ENCODE measurements at places on chromosomes 12 and 14.

DNA sequence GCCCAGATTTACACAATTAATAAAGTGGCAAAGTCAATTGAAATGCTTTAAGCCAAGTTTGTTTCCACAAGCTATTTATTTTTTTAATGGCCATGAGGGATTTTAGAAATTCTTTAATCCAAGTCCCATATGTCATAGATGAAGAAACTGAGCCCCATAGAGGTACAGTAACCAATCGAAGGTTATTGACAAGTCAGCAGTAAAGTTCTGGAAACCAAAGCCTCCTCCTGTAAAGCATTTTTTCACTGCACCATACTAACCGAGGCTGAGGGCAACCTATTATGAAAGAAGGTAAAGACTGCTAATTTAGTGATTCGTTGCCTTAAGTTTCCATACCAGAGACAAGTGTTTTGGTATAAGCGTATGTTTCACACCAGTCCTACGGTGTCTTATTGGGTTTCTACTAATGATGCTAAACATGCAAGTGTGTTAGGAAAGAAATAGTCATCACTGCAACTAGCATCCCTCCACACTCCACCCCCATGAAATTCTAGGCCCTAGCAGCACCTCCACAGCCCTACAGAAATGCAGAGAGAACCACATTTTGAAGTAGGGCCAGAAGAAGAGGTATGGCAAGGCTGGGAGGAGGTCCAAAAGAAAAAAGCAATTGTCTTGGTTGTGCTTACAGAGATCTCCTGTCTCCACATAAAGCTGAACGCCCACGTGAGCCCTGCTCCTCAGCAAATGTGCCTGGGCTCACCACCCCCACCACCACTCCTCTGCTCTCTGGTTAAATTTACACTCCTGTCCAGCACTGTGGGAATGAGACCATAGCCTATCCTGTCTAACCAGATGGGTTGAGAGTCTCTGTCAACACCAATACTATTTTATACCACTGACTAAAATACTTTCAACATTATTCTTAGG lies 271.1 kb upstream of the G2E3 start:
- H3K4me3 ChIP-seq = no peak overlapping the region
- H3K27ac ChIP-seq = no peak overlapping the region
- no peaks in the 10 kb centered on the region for H3K4me1 ChIP-seq
- DNase-seq = no peak
- no peaks in the 10 kb centered on the region for H3K36me3 ChIP-seq
- no peaks in the 10 kb centered on the region for H3K27me3 ChIP-seq

DNA sequence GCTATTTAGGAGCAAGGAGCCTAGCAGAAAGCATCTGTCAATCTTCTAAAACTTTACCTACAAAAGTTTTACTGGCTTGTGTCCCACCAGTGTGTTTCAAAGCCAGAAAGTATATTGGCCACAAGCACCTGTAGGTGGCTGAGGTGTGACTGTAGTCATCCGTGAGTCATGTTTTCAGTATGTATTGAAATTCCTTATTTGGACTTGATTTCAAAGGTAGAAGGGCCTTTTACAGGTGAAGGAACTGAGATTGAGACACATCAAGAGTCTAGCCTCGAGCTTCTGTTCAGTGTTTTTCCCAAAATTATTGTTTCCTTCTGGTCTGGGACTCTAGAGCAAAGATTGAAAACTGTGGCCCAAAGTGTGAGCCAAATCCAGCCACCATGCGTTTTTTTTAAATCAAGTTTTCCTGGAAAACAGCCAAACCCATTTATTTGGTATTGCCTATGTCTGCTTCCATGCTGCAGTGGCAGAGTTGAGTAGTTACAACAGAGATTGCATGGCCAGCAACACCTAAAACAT lies 195.3 kb upstream of the BCL2L14 start:
- peaks cover 41% of the 10 kb centered on the region for H3K4me1 ChIP-seq
- no peaks in the 10 kb centered on the region for H3K27me3 ChIP-seq
- DNase-seq = no peak
- H3K4me3 ChIP-seq = no peak overlapping the region
- H3K36me3 ChIP-seq = peaks cover 11% of the 10 kb centered on the region

DNA sequence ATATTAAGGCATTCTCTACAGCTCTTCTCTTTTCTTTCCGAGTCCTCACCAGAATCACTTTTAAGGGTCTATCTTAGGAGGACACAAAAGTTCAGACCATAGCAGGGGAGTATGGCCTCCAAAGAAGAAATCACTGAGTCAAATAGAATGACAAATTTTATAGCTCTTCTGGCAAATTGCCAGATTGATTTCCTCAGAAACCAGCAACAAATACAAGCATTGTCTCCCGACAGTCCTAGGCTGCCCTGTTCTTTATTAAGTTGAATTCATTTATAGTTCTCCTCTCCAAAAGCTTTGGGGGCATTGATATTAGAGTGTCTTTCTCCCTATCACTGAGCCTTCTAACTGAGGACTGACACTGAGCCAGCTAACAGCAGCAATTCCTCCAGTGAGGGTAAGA lies 156.4 kb upstream of the FRMD6 start:
- no peaks in the 10 kb centered on the region for H3K4me1 ChIP-seq
- no peaks in the 10 kb centered on the region for H3K27me3 ChIP-seq
- H3K4me3 ChIP-seq = no peak overlapping the region
- no peak overlapping the region for H3K27ac ChIP-seq
- no peaks in the 10 kb centered on the region for H3K36me3 ChIP-seq

DNA sequence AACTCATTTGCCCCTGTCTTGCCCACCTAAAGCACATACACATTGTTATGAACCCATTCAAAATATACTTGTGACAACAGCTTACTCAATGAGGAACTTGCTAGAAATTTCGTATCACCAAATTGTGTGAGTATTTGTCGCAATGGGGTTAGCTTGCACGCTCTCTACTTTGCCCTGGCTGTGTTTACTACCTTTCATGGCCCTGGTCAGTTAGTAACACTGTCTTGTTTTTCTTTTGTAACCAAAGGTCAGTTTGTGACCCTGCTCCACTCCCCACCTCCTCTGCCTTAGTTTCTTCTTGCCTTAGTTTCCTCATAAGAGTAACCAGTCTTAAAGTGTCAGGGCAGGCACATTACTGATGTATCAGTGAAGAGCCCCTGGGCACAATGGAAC lies 205.8 kb upstream of the EEA1 start:
- peaks cover 9% of the 10 kb centered on the region for H3K4me1 ChIP-seq
- no peaks in the 10 kb centered on the region for H3K36me3 ChIP-seq
- no peak overlapping the region for H3K27ac ChIP-seq
- no peak for DNase-seq

DNA sequence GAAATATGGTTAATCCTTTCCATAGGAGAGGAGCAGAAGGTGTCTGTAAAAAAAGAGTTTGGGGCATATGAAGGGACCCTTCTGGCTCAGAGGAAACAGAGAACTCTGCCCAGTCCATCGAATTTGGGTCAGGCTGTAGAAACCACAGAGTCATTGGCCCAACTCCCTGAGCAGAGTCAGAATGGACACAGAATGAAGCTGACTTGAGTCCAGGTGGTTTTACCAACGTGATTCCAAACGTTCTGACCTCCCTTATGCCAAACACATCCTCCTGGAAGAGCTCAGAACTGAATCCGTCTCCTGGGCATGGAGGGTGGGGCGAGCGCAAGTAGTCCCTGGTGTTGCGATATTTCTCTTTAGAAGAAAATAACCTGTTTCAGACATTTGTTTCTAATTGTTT lies 138.8 kb downstream of the DAD1 start:
- H3K4me1 ChIP-seq = no peaks in the 10 kb centered on the region
- H3K27me3 ChIP-seq = no peaks in the 10 kb centered on the region

DNA sequence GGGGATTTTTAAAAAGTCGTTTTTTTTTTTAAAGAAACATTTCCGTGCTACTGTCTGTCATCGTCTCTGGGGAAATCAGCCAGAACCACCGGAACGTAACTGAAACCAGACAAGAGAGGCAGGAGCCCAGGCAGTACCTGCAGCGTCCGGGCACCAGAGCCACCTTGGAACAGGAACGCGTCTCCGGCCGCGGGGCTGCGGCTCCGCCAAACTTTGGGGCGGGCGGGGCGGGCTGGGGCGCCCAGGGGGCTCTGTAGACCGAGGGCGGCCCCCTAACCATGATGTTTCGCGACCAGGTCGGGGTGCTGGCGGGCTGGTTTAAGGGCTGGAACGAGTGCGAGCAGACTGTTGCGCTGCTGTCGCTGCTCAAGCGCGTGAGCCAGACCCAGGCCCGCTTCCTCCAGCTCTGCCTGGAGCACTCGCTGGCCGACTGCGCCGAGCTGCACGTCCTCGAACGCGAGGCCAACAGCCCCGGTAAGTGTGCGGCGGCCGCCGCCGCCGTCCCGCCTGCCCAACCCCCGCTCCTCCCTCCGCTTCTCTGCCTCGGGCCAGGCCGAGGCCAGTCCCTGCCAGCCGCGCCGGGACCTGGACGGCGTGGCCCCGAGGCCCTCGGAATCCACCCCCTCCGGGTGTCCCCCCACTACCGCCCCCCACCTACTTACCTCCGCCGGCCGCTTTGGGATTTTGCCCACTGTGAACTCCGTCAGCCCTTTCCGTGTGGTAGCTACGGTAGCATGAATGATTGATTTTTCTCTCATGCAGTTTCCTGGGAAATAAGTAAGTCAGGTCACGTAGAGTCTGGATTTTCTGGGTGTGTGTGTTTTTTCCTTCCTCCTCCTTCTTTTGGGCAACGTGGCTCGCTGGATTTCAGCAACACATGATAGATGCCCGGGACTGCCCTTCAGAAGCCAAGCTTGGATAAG lies 972 bp downstream of the SAMD4A start:
- peaks cover 8% of the 10 kb centered on the region for H3K36me3 ChIP-seq
- H3K4me3 ChIP-seq = peak overlapping the region; percentile 97

- DNase-seq = no peak
- H3K4me3 ChIP-seq = peak overlapping the region; percentile 31
- peaks cover 4% of the 10 kb centered on the region for H3K4me1 ChIP-seq
- H3K27me3 ChIP-seq = no peaks in the 10 kb centered on the region
- H3K36me3 ChIP-seq = no peaks in the 10 kb centered on the region
These were observed 5.0 kb upstream of the DDX47 start for GRCh38 chr12:12807970-12808702.

DNA sequence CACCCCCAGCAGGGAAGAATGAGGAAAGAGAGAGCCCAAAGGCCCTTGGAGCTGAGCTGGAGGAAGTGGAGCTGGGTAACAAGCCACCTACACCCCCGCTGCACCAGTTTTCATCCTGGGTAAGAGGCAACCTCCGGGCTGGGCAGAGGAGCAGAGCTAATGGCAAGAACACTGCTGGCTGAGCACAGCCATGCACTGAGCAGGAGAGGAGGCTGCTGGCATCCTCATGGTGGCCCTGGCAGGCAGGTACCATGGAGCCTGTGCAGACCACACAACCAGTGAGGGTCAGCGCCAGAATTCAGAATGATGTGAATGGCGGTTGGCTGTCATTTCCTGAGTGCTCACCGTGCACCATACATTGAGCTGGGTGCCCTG lies 29.7 kb downstream of the PLEKHH1 start:
- H3K27ac ChIP-seq = no peak overlapping the region
- no peaks in the 10 kb centered on the region for H3K27me3 ChIP-seq
- H3K4me3 ChIP-seq = no peak overlapping the region

DNA sequence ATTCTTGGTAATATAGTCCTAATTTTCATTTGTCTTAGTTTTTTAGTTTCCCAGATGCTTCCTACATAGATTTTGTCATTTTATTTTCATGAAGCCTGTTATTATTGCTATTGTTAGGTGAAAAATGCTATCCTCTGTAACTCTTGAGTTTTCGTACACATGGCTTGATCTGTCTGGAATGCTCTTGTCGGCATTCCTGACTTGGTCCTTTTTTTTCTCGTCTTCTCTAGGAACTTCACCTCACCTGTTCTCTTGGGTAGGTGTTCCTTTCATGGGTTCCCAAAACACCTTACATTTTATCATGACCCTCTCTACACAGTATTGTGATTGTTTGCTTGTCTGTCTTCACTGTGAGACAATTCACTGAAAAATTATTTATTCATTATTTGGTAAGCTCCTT lies 267.4 kb downstream of the TMTC2 start:
- no peak overlapping the region for H3K27ac ChIP-seq
- no peak for DNase-seq
- H3K4me1 ChIP-seq = no peaks in the 10 kb centered on the region
- H3K4me3 ChIP-seq = no peak overlapping the region
- H3K27me3 ChIP-seq = no peaks in the 10 kb centered on the region
- H3K36me3 ChIP-seq = no peaks in the 10 kb centered on the region

GRCh38 chr14:79101388-79101787 lies 931.2 kb downstream of the NRXN3 start:
- H3K36me3 ChIP-seq = no peaks in the 10 kb centered on the region
- no peak overlapping the region for H3K4me3 ChIP-seq
- no peak overlapping the region for H3K27ac ChIP-seq

DNA sequence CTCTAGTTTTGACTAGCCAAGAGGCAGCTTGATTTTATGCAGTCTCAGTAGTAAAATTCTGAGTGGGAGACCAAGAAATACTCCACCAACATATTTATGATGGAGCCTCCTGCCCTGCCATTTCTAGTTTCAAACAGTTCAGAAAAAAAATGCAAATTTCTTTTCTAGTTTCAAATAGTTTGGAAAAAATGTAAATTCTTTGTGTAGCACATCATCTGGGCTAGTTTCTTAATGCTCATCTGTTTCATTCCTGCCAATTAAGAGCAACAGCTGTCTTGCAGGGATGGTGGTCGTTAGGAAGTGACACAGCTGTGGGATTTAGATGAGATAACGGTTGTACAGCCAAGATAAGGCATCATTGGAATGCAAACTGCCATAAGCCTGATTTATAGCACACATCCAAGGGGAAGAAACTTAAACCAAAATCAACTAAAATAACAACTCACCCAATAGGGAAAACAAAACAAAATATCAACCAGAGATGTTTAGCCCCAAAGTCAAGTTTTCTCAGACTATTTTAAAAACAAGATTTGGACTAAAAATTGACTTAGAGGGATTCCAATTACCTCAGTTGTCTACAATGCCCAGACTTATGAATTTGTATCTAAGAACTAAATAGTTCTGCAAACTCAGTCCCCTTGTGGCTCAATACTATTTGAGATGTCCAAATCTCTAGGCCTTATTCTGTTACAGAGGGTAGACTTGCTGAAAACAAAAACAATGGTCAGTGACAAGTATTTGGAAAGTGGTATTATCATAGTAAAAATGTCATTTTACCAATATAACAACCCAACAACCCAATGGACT lies 291.3 kb upstream of the ATP2B1 start:
- no peaks in the 10 kb centered on the region for H3K27me3 ChIP-seq
- DNase-seq = no peak
- no peak overlapping the region for H3K27ac ChIP-seq
- H3K4me3 ChIP-seq = no peak overlapping the region

DNA sequence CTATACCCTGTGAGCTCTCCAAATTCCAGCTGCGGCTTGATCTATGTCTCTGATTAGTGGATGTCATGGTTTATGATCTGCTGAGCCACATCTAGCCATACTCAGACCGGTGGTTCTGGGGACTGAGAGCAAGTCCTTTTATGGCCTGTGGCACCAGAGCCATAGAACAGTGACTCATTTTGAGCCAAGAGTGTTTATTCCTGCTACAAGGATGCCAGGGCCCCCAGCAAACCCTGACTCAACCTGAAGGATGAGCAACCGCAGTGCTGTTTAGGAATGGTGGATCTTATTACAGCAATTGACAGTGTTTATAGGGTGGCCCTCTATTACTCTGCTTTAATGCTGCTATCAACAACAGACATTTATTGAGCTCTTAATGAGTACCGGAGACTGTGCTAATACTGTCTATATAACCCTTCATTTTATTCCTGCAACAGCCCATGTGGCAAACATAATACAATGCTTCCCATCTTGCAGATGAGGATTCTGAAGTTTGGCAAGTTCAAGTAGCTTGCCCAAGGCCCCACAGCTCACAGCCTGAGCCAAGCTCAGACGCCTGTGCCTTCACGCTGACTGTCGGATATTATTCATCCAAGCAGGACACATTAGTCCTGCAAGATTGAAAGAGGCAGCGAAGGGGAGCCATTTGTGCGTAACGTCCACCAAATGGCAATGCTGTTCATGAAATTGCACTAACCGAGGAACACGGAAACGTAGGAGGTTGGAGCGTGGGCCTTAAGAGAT lies 273.6 kb upstream of the PWP1 start:
- no peaks in the 10 kb centered on the region for H3K27me3 ChIP-seq
- H3K36me3 ChIP-seq = no peaks in the 10 kb centered on the region
- DNase-seq = no peak
- no peaks in the 10 kb centered on the region for H3K4me1 ChIP-seq
- no peak overlapping the region for H3K27ac ChIP-seq

Measured in thoracic aorta (tissue), 2 donors.